CD4-positive, alpha-beta T cell treated with Interleukin-4 for 4 hours (primary cell): ENCODE measurements at places on chromosomes 2 and 18.

GRCh38 chr2:55063713-55064323 is 13.6 kb upstream of the RTN4 start:
- no peak for DNase-seq

- DNase-seq: no peak
Measured at GRCh38 chr2:178211943-178212342, 17.6 kb downstream of the OSBPL6 start.

DNA sequence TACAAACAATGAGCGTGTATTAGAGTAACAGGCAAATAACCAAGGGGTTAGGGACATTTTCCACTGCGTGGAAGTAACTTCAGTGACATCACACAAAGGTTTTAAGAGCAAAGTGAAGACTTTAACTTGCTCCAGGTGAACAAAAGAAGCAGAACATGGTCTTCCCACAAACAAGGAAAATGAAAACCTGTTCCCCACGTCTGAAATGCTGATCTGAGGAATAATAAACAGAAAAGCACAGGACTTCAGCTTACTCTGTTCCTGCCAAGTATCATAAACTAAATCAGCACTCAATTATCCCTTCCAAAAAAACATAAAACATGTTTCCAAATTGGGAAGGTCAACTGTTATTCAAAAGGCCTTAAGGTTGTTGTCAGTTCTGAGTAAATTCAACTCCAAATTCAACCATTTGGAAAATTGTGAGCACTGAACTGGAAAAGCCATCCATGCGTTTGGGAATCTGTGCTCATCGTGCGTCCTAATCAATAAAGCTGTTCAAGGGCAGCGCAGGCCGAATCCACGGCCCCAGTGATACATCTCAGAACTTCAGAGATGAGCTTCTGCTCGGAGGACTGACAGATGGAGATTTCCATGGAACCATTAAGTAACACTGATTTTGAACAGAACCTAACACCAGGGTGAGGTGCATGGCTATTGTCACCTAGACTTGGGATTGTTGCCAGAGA is 7.7 kb upstream of the SNTG2 start:
- no peak for DNase-seq

- DNase-seq: no peak
Measured at GRCh38 chr2:23478933-23479683, 94.1 kb downstream of the KLHL29 start.

- DNase-seq: no peak
Measured at GRCh38 chr2:236711440-236711839, 141.8 kb downstream of the ACKR3 start.

GRCh38 chr2:214507032-214507431 is 96.2 kb downstream of the VWC2L start:
- no peak for DNase-seq

- DNase-seq: no peak
Measured at GRCh38 chr18:48668466-48669179, 129.8 kb downstream of the CTIF start.

- no peak for DNase-seq
Measured at GRCh38 chr2:149226790-149227189, 103.6 kb upstream of the LYPD6 start.

- DNase-seq: no peak
Measured at GRCh38 chr2:189213250-189213649, 33.7 kb upstream of the COL5A2 start.

GRCh38 chr2:198004921-198005829 is 200.8 kb downstream of the PLCL1 start:
- peak; percentile 42 for DNase-seq

- DNase-seq: no peak
Measured at GRCh38 chr2:36404754-36405153, 49.2 kb downstream of the CRIM1 start.

DNA sequence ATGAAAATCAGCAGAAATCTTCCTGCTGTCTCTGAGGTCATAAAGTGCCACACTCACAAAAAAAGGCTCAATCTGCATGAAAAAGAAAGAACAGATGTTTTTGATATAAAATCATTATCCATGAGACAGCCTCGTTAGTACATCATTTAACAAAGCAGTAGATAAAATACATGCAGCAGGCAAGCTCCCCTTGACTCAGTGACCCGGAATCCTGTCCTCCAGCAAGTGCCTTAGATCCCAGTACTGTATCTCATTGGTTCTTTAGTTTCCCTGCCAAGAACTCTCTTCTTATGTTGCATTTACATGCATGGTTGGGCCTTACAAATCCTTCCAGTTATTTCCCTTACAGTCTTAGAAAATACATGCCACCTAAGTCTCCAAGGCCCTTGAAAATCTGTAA is 148.9 kb upstream of the CCDC195 start:
- no peak for DNase-seq

DNA sequence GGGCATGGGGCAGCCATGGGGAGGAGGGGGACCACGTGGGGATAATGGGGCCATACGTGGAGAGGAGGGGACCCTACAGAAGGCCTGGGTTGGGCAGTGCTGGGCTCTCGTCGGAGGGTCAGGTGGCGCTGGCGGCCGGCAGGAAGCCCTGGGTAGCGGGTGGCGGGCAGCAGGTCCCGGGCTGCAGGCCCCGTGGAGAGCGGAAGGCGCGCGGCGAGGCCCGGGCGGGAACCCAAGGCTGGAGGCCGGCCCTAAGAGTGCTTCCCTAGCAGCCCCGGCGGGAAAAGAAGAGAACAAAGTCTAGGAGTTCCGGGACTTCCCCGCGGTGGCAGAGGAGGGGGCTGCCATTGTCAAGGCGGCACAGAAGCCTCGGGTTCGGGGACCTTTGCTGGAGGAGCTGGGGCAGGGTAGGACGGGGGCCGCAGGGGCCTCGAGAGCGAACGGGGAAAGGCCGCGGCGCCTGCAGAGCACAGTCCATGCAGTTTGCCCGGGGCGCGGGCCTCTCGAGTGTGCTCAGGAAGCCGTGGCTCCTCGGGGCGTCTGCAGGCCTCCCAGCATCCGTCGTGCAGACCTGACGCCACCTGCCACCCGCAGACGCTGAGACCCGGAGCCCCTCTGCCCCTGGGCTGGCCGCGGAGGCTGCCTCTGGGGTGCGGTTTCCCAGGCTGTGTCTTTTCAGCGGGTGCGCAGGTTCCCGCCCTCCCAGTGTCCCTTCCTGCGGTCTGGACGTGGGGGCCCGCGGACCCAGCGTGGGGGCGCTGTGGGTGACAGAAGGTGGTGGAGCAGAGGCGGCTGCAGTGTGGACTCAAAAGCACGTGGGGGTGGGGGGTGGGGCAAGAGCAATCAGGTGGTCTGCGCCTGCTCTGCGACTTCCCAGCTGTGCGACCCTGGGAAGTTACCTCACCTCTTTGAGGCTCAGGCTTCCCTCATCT is 19.4 kb upstream of the NCL start:
- peak; percentile 29 for DNase-seq

DNA sequence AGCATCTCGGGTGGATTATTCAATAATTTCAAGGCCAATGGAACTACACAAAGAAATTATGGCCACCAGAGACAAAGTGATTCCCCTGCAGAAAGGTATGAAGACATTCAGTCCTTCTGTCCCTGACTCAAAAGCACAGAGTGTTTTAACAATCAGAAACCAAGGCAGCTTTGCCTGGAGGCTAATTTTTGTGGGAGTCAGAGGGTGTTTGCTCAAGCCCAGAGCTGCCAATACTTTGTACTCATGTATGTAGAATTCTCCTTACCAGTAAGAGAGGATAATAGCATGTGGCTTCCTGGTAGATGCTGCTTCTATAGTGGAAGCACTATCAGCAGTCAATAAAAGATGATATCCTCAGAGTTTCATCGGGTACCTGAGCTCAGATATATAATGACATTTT is 178.4 kb downstream of the KCNE4 start:
- DNase-seq: no peak

DNA sequence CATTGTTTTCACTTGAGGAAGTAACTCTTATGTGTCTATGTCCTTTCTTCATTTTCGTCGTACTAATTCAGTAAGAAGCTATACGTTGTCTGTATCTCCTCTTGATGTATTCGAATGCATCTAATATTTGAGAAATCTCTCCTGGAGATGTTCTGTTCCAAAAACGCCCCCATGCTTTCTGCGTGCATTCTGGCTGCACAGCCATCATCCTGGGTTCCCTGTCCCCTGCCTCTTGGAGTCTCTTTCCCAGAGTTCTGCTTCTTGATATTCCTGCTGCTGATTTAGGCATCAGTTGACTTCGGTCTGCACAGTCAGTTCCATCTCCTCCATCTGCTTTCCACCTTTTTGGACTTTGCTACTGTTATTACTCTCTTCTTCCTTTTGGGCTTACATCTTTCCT is 13.5 kb downstream of the PNO1 start:
- no peak for DNase-seq

GRCh38 chr2:165793161-165793778 is 777 bp downstream of the GALNT3 start:
- DNase-seq: no peak

DNA sequence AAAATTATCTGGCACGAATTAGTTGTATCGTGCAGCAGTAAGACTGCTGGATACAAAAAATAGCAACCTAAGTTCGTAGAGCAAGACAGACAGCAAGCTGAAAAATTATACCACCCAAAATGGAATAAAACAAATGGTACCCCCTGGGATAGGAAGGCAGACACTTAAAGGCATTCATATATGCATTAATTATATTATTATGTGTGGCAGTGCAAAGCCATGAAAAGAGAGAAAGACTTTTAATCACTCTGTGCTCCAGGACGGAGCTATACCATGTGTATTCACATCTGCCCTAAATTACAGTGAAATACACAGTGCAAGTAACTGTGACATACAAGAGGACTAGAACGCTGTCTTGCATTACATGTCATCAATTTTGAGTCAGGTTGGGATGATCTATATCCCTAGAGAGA is 235.9 kb downstream of the GULP1 start:
- no peak for DNase-seq

DNA sequence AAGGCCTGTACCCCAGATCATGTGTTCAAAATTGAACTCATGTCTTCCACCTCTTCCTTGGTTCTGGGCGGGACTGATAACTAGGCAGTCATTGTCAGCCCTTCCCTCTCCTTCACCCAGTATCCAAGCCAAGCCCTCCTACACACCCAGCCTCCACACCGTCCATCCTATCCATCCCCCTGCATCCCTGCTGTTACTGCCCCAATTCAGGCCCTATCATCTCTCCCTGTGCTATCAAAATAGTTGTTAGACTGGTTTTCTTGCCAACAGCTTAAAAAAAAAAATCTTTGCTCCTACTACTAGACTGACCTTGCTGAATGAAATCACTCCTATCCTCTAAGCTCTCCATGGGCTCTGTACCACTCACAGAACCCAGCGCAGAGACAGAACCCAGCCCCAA is 32.8 kb downstream of the TGFA start:
- no peak for DNase-seq

- no peak for DNase-seq
Measured at GRCh38 chr2:238703053-238703415, 144.9 kb upstream of the TWIST2 start.

- DNase-seq: no peak
Measured at GRCh38 chr18:63936932-63937393, 12.1 kb upstream of the HMSD start.

- peak; percentile 17 for DNase-seq
Measured at GRCh38 chr18:47754311-47755101, 176.0 kb downstream of the SMAD2 start.

- DNase-seq: no peak
Measured at GRCh38 chr2:111904726-111905474, 6.5 kb downstream of the MERTK start.

DNA sequence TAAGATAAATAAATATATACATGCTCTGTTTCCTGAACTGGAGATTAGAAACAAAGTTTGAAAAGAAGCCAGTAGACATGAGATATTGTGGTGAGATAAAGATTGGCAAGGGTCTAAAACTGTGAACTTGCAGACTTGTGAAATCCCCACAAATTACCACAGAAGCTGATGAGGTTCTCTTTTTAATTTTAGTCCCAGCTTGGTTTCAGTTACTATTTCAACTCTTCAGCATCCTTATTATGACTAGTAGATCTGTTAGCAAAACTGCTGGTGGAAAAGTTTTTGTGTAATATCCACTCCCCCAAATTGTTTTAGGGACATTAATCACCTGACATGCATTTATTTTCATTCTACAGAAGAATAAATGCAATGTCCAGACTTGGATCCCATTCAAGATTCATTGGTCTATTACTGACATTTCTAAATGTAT is 20.8 kb downstream of the RASGRP3 start:
- peak; percentile 71 for DNase-seq

- no peak for DNase-seq
Measured at GRCh38 chr2:161379740-161380139, 36.4 kb upstream of the TBR1 start.

GRCh38 chr18:46474487-46475389 is 182.3 kb downstream of the LOXHD1 start:
- no peak for DNase-seq

- no peak for DNase-seq
Measured at GRCh38 chr2:207514451-207514850, 15.3 kb upstream of the CREB1 start.

DNA sequence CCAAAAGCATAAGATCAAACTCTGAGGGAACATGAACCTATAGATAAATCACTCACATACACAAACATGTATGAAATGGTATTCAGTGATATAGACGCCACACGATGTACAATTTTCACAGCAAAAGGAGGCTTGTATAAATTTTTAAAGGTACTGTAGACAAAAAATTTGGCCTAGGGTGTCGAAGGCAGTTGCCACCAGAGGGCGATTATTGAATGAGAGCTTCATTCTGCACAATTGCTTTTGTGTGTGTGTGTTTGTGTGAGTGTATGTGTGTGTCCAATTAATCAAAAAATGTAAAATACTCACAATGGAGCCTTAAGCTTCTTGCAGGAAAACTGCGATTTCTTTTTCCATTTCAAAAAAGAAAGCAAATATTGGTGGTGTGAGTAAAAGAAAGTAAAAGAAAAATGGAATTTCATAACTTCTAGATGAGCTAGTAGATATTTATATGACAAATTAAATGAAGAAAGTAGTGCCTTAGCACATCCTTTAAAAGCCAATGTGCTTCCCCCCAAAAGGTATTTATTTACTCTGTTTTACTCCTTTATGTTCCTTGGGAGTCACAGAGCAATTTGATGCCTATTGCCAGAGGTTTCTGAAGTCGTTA is 800.1 kb downstream of the SATB2 start:
- no peak for DNase-seq

- no peak for DNase-seq
Measured at GRCh38 chr2:47437287-47437686, 34.3 kb downstream of the MSH2 start.

GRCh38 chr2:6071519-6071918 is 379.3 kb downstream of the SOX11 start:
- DNase-seq: no peak

DNA sequence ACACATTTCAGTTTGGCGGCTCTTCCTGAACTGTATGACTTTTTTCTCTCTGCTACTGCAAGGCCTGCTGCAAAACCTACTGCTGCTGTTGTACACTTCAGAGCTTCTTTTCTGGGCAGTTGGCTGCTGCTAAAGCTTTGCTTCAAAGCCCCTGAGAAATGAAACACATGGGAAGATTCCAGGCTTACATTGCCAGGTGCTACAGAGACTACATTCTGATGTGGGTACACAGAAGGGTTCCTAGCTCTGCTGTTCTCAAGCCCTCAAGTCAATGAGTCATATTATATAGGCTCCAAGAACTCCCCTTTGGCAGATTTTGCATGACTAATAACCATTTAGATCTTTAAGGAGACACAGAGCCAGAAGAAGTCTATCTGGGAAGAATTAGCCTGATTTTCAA is 12.9 kb upstream of the PGAP1 start:
- DNase-seq: no peak
